ENCODE measurements at places on chromosomes 5 and 9.

DNA sequence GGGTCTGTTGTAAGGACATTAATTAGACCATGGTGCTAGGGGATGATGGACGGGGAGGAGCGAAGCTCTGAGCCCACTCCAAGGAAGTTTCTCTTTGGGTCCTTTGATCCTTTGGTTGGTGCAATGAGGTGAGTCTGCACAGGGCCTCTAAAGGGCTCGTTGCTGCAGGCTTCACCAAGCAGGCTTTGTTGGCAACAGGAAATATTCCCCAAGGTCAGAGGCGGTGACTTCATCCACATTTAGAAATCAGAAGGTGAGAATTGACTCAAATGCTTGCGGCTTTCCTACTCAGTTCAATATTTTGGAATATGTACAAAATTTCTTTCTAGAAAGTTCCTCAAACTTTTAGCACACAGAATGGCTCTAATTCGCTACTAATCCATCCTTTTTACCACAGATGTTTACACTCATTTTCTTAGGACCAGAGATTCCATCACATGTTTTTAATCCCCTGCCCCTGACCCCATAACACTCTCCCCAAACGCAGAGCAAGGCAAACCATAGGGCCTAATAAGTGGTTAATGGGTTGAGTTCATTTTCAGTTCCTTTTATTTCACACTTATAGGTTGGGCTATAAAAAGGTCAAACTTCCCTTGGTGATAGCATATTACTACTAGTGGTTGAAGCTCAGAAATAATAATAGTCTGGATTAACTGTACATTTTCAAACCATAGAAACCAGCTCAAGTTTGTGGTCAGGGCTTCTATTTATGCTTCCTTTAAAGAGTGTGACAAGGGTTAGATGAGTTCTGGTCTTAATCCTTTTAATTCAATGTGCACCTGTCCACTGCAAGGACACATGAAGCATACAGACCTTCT lies 37.3 kb upstream of the TMEM252 start:
- no peak for DNase-seq

DNA sequence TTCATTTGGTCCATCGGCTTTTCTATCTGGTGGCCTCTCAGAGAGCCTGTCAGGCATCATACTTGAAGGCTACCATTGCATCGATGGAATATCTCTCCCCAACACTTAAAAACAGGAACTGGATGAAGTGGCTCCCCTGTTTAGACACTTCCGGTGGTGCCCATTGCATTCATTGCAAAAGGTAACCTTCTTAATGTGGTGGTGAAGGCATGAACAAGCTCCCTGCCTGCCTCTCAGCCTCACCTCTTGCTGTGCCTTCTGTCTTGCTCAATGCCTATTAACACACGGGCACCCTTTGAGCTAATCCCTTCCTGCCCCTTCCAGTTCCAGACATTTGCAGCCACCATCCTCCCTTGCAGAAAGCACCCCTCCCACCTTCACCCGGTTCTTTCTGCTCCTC lies 233.1 kb upstream of the MSX2 start:
- no peak for DNase-seq

DNA sequence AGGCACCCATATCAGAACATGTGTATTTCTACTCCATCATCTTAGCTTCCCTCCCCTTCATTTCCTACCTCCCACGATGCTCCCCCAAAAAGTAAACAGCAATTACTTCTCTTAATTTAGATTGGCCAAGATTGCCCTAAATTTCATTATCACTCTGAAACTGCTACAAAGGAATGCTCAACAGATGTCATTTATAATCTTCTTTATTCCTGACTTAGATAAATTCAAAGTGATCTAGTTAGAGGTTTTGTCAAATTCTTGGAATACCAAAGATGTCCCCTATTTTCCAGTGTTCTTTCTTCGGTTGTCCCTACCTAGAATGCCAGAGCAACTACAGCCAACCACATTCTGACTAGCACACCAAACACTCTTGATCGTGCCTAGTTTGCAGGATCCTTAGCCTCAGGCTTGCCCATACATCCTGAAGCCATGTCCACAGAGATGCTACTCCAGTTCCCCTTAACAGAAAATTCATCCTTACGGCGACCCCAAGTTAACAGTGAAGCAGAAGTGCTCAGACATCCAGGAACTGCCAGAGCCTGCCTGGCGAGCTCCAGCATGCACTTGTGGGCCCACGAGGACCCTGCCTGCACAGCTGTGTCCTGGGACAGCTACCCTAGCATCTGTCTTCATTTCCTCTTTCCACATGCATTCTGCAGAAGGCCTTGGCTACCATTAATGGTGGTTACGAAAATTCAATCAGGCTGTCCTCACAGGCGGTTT lies 31.6 kb downstream of the DAP start:
- no peak for DNase-seq

DNA sequence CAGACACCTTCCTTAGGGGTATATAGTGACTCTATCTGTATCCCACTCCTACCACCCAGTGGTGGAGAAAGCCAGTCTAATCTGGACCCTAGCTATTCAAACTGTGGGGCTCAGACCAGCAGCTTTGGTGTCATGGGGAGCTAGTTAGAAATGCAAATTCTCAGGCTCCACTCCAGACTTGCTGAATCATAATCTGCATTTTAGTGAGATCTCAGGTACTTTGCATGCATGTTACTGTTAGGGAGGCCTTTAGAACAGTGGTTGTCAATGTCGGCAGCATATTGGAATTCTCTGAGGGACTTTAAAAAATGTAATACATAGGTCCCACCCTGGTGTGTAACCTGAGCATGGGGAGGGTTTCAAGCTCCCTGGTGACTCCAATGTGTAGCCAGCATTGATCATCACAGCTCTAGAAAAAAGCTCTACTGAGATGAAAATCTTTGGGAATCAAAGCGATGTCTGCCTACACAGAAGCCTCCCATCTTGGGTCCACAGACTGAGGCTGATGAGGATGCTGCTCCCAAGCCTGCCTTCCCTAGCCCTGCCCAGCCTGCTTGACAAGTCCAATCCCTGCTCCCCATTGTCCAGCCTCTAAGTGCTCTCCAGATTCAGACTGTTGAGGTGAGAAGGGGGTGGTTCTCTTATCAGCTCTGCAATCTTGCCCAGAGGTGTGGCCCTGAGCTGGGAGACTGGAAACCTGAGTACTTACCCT lies 11.9 kb upstream of the GM2A start:
- DNase-seq, result no peak

DNA sequence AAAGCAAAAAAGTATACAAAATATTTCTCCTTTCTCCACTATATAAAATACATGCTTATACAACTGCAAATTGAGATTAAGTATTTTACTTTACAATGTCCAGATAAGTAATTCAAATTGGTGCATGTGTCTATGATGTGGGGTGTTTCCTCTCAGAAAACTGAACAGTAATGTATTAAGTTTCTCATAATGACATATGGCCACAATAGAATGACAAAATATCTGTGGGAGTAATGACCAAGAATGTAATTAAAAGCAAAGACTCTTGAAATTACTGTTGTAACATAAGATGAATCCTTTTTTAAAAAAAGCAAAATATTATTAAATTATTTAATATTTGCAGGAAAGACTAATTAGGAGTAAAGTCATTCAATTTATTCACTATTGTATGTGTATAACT lies 155.1 kb downstream of the RFX3 start:
- DNase-seq, result no peak

DNA sequence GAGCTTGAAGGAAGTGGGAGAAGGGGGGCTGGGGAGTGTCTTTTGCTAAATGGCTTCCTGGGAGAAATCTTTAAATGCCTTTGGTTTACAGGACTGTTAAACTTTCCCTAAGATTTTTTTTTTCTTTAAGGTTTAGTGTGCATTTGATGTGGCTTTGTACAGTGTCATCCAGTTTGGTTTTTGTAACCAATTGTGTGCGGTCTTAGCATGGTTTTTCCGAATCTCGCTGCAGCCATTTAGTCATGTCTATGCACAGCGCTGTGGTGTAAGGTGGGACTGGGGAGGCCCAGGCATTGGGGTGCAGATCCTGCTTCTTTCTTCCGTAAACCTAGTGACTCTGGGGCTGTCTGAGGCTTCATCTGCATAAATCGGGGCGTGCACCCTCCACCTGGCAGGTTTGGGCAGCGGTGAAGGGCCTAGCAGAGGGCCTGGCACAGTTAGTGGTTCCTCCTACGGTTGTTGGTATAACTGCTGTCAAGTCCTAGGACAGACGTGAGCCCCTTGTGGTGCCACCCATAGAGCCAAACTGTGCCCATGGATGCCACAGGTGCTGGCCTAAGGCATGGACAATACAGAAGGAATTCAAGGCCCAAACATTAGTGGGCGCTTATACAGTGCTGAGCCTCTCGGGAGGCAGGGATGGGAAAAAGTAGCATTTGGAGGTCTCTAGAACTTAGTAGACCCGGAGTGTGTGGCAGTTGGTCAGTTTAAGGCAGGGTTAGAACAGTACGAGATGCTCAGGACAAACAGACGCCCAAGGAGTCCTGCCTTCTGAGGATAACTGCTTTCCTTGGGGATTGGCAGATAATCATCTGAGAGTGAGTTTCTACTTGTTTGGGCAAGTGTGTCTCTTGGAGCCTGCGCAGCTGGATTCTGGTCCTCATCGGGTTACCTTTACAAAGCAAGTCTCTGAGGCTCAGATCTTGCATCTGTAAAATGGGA lies 1.5 kb downstream of the PRRC2B start:
- peak; percentile 51 for DNase-seq

DNA sequence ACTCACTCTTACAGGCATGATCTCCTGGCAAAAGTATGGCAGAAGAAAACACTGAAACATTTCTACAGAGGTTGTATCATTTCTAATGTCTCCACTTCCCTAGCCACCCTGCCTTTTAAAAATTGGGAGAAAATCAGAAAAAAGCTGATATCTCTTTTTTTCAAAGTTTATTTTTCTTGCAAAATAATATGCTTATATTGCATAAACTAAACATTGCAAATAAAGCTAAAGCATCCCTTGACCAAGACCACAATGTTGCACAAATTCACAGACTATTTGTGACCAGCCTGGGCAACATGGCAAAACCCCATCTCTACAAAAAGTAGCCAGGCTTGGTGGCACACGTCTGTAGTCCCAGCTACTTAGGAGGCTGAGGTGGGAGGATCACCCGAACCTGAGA lies 183.3 kb upstream of the ELAVL2 start:
- DNase-seq, result no peak
